ENCODE measurements at places on chromosomes 1 and 21.

DNA sequence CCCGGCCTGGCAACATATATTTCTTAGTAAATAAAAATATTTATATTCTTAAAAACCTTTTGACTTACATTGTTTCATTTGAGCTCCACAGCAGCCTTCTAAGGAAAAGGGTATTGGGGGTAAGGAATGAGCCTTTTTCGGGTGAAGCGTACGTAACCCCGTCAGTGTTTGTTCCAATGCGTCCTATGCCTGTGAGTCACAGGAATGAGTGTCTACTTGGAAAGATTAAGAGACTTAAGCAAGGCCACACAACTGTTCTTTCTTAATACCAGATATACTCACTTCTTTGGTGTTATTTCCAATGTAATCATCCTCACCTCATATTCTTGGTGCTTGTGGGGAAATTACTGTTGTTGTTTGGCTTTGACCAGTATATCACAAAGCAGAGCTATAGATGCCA, 22.7 kb downstream of the WDTC1 start:
- no peak for DNase-seq

- DNase-seq: no peak
These were observed 27.4 kb downstream of the CDCA8 start for GRCh38 chr1:37719572-37720195.

GRCh38 chr1:199295107-199295506, 656.3 kb downstream of the PTPRC start:
- DNase-seq: no peak

GRCh38 chr1:153773096-153773921, 1.9 kb upstream of the SLC27A3 start:
- DNase-seq: no peak

DNA sequence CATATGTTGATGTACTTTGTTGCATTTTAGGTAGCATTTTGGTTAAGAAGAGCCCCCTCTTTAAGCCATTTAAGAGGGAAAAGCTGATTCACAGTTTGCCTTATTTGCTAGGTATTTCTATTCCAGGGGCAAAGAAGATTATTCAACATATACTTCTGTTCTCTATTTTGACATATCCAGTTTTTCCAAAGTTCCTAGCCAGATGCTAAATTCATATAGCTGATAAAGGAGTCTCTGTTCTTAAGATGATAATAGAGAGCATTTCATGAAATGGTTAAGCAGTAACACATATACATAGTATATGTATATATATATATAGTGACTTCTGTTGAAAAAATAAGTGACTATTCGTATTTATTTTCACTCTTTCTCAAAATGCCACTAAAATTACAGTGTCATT, 15.5 kb upstream of the CD55 start:
- DNase-seq: no peak

DNA sequence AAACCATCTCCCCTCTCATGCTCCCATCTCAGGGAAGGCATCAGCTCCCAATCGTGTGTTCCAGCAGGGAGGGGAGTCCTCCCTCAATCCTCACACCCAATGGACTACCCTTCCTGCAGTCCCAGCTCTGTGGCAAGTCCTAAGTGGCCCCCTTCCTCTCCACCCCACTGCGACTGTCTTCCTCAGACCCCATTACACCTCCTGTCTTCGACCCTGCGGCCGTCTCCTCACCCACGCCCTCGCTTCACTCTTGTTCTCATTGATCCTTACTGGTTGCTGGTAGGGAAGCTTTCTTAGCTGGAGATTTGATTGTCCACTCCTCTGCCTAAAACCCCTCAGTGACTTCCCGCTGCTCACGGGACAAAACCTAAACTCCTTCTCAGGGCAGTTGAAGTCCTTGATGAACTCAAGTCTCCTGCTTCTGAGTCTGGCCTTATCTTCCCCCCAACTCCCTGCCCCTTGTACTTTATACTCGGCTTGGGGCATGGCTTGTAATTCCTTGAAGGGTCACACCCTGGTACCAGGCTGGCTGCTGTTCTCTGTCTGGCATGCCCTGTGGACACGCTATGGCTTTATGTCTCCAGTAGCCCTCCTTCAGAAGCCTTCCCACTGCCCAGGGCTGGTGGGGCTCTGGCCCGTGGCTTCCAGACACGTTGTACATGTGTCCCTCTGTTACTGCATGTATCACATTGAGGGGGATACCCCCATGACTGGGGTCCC, 2.3 kb upstream of the EPS8L3 start:
- DNase-seq: no peak

- no peak for DNase-seq
These were observed 59.7 kb downstream of the RGL1 start for GRCh38 chr1:183864611-183865010.

DNA sequence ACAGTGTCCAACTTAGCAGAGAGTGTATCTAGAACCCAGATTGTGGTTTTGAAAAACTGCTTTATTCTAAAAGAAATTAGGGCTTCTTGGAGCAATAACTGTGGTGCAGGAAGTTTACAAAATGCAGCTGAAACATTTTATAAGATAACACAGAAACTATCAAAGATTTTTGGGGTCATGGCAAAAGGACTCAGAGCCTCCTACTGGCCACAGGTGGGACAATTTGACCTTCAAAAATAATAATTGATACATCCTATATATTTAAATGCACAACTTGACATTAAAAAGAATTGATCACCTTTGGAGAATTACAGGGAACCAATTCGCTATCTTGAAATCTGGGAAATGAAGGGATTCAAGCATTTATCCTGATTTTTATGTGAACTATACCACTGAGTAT, 235.2 kb downstream of the RPS6KC1 start:
- DNase-seq: no peak

DNA sequence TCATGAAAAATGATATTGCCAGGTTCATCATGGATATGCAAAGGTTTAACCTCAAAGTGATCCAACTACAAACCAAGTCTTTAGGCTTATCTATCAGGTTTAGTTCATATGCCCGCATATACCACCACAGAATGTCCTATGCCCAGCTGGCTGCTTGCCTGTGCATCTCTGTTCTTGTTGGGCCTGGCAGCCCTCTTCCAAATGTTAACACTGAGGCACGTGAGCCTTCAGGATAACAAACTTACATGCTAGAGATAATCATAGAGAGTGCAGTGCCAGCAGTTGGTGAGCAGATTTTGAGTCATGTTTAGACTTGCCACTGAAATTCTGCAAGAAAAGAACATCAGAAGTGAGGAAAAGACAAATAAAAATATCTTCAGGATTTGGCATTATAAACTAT, 607.9 kb upstream of the TMPRSS15 start:
- no peak for DNase-seq

DNA sequence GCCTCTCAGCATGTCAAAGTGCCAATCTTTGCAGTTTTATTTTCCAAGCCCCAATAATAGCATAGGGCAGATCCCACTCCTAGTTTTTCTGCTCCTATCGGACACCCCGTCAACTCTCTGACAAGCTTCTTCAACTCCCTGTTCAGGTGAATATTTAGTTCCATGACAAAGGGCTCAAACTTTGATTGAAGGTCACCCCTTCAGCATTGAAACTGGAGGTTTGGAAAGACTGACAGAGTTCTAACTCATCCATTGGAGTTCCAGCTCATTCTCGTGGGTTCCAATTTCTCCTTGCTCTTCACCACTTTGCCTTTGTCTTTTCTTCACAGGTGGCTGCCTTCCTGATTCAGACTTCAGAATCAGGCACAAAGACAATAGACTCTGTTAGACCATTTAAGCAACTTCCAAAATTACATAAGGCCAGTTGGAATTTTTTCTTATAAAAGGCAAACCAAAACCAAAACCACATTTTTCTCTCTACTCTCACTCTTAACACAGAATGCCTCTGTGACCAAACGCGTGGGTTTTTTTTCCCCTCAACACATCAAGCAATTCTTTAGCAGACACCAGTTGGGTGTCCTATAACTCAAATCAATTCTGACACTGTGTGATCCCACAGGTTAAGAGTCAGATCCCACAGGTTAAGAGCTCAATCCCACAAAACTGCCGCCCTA, 169.3 kb upstream of the USP25 start:
- DNase-seq: no peak
